ENCODE measurements at places on chromosomes 11 and 22.

- no peak for DNase-seq
Observed at GRCh38 chr22:32680895-32681294, 120.6 kb upstream of the TIMP3 start.

GRCh38 chr11:94593030-94593429 is 25.9 kb downstream of the PIWIL4 start:
- peak; percentile 24 for DNase-seq

DNA sequence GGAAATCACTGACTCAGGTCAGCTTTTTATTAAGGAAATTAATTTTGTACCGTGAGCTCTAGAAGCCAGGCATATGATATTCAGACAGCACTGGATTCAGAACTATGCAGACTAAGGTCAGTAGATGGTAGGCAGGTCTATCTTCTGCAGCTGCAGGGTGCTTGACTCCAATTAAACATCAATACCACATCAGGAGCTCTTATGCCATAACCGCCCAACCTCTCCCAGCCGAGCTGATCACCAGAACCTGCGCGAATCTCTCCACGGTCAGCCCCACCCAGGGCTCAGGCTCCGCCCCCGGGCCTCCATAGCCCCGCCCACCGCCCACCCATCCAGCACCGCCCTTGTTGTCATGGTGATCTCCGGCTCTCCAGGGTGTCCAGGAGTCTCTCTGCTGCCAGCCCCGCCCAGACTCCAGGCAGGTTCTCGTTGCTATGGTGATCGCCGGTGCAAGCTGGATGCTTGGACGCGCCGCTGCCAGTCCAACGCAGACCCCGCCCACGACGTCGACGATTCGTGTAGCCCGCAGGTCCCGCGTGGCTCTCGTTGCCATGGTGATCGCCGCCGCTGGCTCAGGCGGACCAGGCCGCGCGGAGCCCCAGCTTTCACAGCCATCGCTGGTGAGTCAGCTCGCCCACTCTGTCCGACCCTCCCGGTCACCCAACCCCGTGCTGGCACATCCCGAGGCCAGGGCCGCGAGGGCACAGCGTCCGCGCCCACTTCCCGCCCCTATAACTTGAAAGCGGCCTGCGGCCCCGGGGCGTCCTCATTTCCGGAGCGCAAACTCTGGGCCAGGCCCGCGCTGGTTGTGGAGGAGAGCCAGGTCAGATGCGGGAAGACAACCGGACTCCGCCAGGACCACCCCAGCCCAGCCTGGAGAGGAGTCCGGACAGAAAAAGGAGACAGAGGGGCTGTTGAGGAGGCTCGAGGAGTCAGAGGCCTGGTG is at the start of gene RAB36:
RAB36 (plus strand) TSS at position 546 of the 946 bp plus-strand sequence. CDS start 1,140 bp downstream, outside the sequence.
- DNase-seq: peak; percentile 90

GRCh38 chr22:24175160-24175808 is 6.0 kb upstream of the SUSD2 start:
- DNase-seq: peak; percentile 37

DNA sequence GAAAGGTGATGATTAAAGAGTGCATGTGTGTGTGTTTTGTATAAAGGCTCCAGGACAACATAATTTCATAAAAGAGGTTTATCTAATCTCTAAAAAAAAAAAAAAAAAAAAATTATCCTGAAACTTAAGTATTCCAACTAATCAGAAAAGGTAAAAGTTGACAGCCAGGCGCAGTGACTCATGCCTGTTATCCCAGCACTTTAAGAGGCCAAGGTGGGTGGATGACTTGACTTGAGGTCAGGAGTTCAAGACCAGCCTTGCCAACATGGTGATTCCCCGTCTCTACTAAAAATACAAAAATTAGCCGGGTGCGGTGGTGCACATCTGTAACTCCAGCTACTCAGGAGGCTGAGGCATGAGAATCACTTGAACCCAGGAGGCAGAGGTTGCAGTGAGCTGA is 632.7 kb upstream of the CHORDC1 start:
- DNase-seq: no peak

GRCh38 chr11:34799848-34800247 is 116.3 kb downstream of the APIP start:
- DNase-seq: no peak

- DNase-seq: no peak
Observed at GRCh38 chr11:3132271-3132781, 32.8 kb downstream of the OSBPL5 start.

- peak; percentile 26 for DNase-seq
Observed at GRCh38 chr11:47524291-47524874, 28.5 kb downstream of the CELF1 start.

DNA sequence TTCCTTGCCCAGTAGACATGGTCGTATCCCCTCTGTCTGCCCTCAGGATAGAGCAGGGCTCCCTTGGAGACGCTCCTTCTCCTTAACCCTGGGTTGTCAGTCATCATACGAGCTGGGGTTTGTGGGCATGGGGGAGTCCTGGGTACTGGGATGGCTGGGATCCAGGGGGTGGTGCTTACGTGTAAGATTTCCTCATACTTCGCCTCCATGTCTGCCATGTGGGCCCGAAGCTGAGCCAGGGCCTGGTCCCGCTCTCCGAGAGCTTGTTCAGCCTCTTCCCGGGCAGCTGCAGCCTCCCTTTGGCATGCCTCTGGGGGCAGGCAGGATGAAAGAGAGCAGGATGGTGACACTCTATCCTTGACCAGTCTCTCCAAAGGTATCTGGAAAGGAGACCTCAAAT is 5.3 kb downstream of the NHERF4 start:
- DNase-seq: no peak

GRCh38 chr11:6742260-6742659 is 29.5 kb downstream of the OR2AG2 start:
- DNase-seq: no peak

GRCh38 chr11:83662494-83662893 is 376.3 kb upstream of the CCDC90B start:
- DNase-seq: no peak

DNA sequence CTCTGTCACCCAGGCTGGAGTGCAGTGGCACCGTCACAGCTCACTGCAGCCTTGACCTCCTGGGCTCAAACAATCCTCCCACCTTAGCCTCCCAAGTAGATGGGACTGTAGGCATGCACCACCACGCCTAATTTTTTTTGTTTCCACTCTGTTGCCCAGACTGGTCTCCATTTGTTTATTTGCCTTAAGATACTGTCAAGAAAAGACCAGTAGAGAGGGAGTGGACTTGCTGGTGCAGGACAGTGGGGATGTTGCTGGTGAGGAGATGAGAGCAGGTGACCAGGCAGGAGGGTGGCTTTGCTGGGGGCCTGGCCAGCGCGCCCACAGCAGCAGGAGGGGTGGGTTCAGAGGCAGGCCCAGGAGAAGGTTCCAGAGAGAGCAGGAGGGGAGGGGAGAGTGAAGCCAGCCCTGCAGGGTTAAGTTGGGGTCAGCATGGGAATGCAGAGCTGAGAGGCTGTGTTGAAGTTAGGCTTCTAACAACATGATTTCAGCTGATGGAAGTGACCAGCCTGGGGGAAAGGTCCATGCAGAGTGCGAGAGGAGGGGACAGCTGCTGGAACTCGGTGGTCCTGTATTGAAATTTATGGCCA is 35.8 kb downstream of the NADSYN1 start:
- no peak for DNase-seq

- DNase-seq: no peak
Observed at GRCh38 chr11:36750349-36750748, 152.3 kb upstream of the RAG2 start.

DNA sequence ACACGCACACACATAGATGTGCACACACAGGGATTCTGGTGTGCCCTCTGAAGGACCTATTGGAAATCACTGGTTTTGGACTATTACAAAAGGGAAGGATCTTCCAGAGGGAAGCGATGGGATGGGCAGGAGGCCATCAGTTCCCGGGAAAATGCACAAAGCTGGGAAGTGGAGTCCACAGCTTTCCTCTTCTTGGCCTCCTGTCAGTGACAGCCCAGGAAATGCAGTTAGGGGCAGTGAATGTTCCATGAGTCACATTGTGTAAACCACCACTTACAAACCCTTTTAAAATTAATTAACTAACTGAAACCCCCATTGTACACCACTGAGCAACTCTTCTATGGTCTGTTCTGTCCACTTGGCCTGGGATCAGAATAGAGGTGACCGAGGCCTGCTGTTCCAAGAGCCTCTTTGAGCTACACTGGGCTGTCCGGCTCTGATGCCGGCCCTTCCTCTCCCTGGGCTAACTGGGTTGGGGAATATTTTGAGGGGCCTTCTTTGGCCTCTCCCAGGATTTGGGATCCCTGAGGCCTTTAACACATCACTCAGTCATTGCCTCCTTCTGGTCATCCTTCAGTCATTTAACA is 137.7 kb downstream of the FEZ1 start:
- no peak for DNase-seq

- DNase-seq: no peak
Observed at GRCh38 chr11:104259121-104259610, 95.2 kb upstream of the PDGFD start.

DNA sequence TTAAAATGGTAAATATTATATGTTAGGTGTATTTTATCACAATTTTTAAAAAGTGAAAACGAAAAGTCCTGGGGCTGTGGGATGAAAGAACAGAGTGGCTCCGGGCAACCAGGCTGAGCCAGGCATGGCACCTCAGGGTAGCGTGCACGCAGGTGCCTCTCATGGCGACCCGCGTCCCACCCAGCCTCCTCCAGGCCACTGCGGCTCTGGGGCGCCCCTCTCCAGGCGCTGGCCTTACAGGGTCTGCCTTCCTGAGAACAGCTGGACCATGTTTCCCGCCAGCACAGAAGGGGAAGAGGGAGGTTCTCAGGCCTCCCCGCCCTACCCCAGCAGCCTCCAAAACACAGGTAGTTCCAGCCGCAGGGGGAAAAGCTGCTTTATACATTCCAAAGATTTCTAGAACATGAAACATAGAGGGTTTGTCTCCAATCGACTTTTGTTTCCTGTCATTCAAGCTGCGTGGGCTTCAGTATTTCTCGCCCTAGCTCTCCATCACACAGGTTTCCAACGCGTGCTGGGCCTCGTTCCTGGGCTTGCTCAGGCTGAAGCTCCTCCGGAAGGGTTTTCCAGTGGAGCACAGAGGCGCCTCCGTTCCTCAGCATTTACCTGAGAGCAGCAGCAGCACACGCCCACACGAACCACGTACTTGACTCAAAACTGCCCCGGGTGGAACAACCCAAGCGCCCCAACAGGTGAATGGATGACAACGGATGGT is 10.5 kb downstream of the EHD1 start:
- DNase-seq: no peak

- no peak for DNase-seq
Observed at GRCh38 chr22:36135306-36135980, 25.1 kb downstream of the APOL3 start.

GRCh38 chr11:26951809-26952515 is 42.0 kb upstream of the FIBIN start:
- no peak for DNase-seq

DNA sequence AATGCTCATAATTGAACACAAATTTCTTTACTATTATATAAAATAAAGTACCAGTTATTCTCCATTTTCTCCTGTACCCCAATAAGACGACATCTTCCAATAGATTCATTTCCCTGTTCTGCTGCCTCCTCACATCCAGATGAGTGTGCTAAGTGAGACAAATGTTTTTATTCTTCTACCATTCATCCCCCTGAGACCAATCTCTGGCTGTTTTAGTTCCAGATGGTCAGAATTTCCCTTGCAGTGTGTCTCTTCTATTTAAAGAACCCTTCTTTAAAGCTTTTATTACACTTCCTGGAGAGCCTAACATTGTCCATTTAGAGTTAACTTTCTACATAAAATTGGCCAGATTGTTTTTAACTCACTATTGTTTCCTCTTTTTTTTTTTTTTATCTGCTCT is 41.2 kb upstream of the GLYATL1 start:
- no peak for DNase-seq

DNA sequence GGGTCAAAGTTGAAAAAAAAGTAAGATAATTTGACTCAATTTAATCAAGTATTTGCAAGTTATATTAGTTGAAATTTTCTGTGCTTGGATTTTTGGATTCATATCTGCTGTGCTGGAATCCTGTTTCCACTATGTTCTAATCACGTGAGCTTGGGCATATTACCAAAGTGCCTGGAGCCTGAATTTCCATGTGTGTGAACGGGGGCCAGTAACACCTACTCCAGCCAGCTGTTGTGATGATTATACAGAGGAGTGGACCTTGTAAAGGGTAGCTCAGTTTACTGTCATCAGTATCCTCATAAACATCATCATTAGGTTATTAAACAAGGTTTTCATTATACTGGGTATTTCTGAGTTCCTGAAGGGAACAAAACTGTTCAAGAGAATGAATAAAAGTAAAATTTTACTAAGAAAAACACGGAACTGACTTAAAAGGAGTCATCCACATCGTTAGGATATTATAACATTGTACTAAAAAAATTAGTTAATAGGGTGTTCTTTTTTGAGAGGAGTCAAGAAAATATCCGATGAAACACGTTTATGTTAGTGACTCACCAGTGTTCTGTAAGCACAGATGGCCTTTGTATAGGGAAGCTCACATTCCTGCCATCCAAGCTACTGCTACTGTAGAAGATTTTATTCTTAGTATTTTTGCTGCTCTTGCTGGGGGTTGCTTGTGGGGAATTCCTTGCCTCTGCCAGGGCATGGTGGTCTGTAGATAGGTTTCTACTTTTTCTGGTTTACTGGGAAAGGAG is 144.1 kb downstream of the ARHGAP42 start:
- DNase-seq: no peak

GRCh38 chr11:110491577-110492320 is 62.0 kb downstream of the FDX1 start:
- no peak for DNase-seq

DNA sequence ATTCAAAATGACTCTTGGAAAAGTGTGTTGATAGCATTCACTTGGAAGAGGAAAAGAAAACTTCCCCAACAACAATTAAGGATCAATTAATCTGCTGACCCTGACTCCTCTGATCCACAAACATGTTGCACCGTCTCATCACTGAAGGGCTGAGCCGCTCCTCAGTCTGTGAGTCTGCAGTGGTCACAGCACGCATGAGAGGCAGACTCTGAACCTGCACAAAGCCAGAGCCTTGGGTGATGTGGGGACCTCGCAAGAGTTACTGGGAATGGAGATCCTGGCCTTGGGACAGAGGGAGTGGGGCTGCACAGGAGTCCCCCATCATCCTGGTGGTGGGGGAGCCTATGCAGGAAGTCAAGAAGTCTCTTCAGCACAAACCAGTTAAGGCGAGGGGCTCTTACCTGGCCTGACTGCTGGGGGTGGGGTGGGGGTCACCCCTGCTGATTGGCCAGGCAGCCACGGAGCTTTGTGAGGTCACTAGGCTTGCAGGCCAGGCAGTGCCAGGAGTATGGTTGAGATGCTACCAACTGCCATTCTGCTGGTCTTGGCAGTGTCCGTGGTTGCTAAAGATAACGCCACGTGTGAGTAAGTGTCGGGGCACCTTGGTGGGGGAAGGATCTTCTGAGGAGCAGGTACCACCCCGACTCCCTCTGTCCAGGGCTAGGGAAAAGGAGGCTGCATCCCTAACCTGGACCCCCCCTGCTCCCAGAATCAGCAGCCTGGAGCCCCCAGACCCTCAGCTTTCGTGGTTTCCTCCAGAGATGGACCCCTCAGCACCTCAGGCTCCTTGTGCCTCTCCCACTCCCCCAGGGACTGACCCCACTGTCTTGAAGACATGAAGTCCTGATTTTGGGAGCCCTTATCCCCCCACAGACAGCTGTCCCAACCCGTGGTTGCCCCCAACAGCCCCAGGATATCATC is at the start of gene ACR:
ACR (plus strand) TSS at position 477 of the 921 bp plus-strand sequence; CDS start at position 509, 32 bp downstream.
- DNase-seq: no peak

GRCh38 chr22:19891317-19892256 is 36.9 kb upstream of the GNB1L start:
- peak; percentile 73 for DNase-seq
